ENCODE measurements at places on chromosomes 3 and 15. TPM values are rescaled to one million over a fixed set of nuclear protein-coding genes. Genes with fewer than 3 reads are reported as not detected.

Gene C3orf22
- total RNA-seq = not detected

Gene EXD1
- total RNA-seq = not detected

Gene CACNA1D
- 0.33 TPM for total RNA-seq

GRCh38 chr3:134619884-134620445, 30.9 kb downstream of the KY start:
- no peaks in the 10 kb centered on the region for H3K27me3 ChIP-seq
- no peak overlapping the region for H3K4me3 ChIP-seq
- H3K36me3 ChIP-seq = no peaks in the 10 kb centered on the region
- no peak for DNase-seq
- no peaks in the 10 kb centered on the region for H3K4me1 ChIP-seq
- H3K27ac ChIP-seq = no peak overlapping the region

- no peak for DNase-seq
- no peaks in the 10 kb centered on the region for H3K36me3 ChIP-seq
- H3K27ac ChIP-seq = no peak overlapping the region
- H3K4me3 ChIP-seq = no peak overlapping the region
- H3K27me3 ChIP-seq = peaks cover 4% of the 10 kb centered on the region
- H3K4me1 ChIP-seq = no peaks in the 10 kb centered on the region
Observed at GRCh38 chr3:42490243-42490642, 12.2 kb upstream of the VIPR1 start.

GRCh38 chr15:22903961-22904534, 65.6 kb downstream of the NIPA2 start:
- DNase-seq = no peak
- no peaks in the 10 kb centered on the region for H3K27me3 ChIP-seq
- no peak overlapping the region for H3K4me3 ChIP-seq
- no peak overlapping the region for H3K27ac ChIP-seq
- no peaks in the 10 kb centered on the region for H3K4me1 ChIP-seq
